NCI-H1092 treated with DMSO at 0.1 percent for 48 hours (cell line): ENCODE measurements at places on chromosomes 6 and 20.

DNA sequence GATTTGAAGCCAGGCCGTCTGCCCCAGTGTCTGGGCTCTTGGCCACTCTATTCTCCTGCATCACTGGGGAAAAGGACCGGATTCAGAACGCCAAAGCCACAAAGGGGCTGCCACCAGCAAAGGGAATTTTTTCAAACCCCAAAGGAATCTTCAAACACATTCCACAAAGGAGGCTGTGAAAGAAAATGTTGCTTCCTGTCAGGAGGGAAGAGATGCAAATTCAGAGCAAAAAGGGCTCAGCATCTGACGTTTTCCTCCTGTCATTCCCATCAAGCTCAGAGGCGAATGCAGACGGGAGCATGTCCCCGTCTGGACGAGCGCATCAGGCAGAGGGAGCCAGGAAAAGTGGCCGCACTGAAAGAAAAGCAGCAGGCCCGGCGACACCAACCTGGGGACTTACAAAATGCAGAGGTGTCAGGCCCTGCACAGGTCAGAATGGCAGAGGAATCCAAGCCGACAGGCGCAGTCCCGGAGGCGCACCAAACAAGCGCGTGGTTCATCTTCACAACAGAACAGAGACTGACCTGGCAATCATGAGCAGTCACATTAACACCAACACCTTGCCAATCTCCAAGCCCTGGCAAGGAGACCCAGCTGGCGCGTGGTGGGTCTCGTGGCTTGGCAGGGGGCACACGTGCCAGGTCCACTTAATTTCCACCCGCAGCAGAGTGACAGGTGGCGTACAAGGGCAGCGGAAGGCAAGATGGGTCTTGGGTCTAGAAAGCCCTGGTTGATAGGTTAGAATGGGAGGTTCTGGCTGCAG lies 62.8 kb downstream of the GRM4 start:
- no peak for DNase-seq

DNA sequence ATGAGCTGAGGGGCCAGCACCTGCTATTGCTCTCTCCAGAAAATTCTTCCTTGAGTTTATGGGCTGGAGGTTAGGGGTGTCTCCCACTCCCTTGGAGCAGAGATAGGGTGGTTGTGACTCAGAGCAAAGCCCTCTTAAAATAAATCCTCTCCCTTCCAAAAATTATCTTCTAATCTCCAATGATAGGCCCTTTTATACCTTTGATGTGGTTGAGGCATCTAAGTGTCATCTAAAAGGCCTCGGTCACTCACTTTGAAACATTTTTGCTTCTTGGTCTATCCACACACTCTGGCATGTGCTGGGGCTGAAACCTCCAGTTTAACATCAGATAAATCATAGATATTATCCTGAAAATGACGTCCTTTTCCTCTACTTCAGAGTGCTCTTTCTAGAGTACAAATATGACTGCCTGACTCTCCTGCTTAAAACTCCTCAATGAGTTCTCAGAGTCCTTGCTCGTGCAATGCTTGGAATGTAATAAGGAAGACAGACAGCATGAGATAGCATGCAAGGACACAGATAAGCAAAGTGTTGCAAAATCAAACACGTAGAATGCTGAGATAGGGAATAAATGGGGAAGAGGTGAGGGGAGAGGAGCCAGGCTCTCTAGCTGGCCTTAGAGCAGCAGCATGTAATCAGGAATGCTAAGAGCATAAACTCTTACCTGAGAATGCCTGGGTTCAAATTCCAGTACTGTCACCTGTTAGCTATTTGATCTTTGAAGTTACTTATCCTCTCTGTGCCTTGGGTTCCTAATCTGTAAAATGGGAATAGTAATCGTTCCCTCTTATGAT lies 374.1 kb upstream of the CITED2 start:
- DNase-seq: no peak

GRCh38 chr6:78864957-78865356 lies 2.4 kb upstream of the IRAK1BP1 start:
- no peak for DNase-seq

GRCh38 chr6:117600008-117600743 lies 2.1 kb downstream of the GOPC start:
- DNase-seq: no peak

GRCh38 chr6:105045526-105045925 lies 88.6 kb downstream of the LIN28B start:
- no peak for DNase-seq

DNA sequence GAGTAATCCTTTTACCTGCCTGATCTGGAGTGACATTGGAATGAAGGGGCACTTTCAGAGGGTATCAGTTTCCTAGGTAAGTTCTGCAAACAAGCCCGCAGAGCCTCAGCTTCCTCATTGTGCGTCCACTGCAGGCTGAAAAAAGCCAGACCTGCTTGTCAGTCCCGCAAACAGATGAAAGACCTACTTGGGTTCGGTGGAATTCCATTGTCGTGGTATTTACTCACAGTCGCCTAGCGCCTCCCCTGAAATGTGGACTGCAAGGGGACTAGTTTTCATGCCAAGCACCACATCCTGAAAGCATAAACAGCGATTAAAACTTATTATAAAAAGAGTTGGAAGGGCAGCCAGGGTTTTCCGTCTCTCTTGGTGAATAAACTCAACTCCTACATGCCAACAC lies 121.5 kb downstream of the PAX1 start:
- no peak for DNase-seq

DNA sequence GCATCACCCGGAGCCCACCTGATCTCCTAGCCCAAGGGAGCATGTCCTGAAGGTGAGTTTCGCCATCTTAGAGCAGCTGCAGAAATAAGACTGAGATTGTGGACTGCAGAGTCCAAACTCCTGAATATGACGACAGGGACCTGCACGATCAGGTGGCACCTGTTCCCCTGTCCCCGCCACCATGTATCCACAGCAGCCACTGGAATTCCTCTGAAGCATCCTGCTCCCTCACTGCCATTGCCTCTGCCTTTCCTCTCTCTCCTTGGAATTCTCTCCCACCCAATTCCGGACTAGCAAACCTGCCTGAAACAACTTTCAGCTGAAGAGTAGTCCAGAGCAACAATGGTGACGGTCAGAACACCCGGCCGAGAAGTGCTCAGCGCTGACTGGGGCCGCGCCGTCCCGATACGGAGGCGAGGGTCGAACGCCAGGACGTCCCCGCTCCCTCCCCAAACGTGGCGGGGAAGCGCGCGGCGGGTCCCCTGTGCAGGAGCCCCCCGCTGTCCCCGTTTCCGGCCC lies 694 bp upstream of the FAM120B start:
- DNase-seq: no peak

- peak; percentile 10 for DNase-seq
These were observed 487.3 kb upstream of the JARID2 start for GRCh38 chr6:14758421-14759081.

DNA sequence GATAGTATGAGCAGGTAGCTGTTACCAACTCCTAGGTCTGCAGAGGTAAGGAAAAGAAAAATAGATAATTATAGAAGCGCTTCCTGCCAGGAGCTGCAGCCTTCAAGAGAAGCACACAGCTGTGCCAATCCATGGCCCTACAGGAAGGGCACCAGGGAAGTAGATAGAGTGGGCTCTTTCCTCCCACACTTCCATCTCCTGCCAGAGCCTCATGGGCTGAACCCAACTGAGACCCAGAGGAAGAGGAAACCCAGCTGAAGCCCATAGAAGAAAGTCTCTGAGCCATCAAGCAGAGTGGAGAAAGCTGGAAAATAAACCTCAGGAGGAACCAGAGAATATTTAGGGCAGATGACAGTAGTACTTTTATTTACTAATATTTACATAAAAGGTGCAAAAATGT lies 146.7 kb upstream of the ATXN1 start:
- DNase-seq: no peak

DNA sequence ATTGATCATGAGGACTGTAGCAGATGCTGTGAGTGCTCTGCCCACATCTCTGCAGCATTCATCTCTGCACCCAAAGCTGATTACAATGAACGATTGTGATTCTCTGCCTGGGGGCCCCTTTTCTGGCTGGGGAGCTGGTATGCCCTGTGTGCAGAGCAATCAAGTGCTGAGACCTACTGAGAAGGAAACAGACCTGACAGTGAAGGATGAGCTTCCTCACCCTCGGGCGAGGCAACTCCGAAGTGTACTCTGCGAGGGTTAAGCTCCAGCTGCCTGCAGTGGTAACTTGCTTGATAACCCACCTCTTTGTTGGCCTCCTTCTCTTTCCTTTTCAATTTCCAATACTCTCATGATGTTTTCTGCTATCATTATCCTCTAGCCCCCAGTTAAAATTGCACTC lies 289.7 kb upstream of the RNF24 start:
- no peak for DNase-seq

DNA sequence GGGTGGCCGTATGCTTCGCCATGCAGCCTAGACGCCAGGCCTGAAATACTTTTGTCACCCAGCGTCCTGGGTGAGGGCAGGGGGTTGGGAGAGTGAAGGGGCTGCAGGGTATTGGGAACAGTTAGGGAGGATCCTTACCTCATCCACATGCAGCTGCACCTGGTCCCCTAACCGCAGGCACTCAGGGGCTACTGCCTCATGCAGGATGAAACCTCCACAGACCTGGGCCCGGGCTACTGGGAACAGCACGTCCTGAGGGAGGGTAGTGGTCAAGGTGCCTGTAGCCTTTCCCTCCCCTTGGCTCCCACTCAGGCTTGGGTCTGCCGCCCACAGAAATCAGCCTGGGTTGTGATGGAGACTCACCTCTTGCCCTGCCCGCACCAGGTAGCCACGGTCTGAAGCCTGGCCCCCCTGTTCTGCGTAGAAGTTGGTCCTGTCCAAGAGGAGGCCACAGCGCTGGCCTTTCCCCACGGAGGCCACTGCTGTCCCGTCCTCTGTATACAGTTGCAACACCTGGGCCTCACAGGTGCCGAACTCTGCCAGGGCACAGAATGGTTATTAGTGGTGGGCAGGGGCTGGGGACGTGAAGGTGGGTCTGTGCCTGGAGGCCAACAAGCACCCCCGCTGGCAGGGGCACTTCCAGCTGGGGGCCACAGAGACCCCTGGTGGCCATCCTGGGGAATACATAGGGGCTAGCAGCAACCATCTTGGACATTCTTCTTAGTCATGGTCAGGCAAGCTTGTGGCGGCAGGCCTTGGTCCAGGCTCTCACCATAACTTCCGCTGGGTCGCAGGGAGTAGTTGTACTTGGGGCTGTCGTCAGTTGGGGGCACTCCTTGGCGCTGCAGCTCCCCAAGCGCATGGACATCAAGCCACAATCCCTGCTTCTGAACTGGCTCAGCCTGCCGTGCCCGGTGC lies 8.6 kb downstream of the AARS2 start:
- DNase-seq: peak; percentile 37

DNA sequence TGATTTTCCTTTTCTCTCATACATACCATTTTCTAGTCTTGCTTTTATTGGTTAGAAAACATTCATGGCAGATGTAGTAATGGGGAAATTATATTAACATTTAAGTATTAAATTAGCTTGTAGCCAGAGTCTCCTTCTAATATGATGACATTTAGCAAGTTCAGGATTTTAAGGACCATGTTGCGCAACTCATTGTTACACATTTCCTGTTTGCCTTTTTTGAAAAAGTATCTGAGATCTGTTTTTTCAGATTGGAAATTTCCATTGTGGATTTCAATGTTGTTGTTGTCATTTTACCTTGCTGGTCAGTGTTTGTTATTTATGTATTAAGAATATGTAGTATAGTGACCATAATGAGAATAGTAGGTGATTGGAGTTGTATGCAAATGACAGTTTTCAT lies 38.7 kb downstream of the CDKAL1 start:
- DNase-seq: no peak

GRCh38 chr6:39231521-39232243 lies 2.4 kb upstream of the KCNK5 start:
- DNase-seq: no peak

- no peak for DNase-seq
These were observed 6.4 kb downstream of the CASS4 start for GRCh38 chr20:56418385-56418861.

GRCh38 chr20:951384-952169 lies 35.4 kb upstream of the ANGPT4 start:
- DNase-seq: peak; percentile 5

GRCh38 chr6:133630651-133631050 lies 258.3 kb upstream of the TCF21 start:
- DNase-seq: no peak

DNA sequence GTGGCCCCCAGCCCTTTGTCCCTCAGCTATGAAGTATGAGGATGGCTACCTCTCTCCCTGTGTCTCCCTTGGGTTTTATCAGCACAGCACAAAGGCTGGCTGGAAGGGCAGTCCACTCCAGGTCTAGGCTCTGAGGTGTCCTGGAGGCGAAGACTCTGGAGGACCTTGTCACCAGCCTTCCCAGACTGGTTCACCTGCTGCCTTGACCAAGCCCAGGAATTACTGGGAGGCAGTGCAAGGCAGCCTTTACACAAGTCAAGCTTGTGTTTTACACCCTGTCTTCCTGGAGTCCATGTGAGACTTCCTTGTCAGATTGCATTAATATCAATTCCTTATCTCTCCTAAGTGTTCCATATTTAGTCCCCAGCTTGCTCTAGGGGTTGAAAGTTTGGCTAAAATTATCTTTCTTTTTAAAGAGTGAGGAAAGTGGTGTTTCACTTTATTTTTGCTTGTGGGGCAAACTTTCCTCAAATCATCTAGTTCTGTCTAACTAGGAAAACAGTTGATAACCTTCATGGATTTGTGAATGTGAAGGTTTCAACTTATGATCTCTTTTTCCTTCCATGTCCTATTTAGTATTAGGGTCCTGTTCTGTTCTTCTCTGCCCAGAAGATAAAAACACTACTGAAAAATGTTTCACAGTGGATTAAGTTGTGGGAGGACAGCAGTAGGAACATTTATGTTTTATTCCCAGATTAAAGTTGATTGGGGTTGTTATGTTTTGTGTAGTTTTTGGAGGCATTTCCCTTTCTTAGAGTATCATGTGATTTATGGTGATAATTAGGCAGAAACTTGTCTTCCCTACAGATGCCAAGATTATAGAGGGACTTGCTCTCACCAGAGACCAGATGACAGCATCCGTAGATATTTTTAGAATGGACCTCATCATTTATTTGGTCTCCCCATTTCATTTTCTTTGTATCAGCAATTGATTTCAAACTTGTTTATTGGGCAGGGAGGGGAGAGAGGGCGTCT lies 114.8 kb downstream of the FOXO3 start:
- no peak for DNase-seq

DNA sequence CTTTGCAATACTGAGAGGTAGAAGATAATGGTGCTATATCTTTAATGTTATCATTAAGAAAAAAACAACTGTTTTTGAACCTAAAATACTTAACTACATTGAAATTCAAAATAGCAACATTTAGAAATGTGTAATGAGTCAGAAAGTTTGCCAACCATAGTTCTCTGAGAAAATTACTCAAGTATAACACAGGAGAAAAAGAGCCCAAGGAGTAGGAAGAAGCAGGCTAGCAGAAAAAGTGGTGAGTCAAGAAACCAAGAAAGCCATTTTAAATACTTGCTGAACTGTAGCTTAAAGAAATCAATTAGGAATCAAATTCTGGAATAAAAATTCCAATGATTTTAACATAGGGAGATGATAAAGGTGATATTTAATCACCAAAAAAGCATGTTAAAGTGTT lies 181.0 kb upstream of the RSPO3 start:
- DNase-seq: no peak

DNA sequence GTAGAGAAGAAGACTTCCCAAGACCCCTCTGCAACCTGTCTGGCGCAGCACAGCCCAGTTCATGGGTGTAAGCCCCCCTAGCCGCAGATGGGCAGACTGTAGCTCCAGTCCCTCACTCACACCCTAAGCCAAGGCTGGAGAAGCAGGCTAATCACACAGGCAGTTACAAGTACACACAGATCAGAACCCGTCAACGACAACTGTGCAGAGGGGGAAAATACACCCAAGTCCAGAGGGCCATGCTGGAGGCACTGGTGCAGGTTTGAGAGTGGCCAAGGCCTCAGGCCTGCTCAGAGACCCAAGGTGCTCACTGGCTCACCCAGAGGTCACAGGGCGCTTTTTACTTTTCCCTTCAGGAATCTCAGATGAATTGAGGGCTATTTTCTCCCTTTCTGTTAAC lies 106.1 kb downstream of the NOL4L start:
- no peak for DNase-seq
